Panc1 (cell line): ENCODE measurements at places on chromosomes 3 and 15.

- DNase-seq: no peak
These were observed 47.9 kb downstream of the YEATS2 start for GRCh38 chr3:183745300-183746098.

DNA sequence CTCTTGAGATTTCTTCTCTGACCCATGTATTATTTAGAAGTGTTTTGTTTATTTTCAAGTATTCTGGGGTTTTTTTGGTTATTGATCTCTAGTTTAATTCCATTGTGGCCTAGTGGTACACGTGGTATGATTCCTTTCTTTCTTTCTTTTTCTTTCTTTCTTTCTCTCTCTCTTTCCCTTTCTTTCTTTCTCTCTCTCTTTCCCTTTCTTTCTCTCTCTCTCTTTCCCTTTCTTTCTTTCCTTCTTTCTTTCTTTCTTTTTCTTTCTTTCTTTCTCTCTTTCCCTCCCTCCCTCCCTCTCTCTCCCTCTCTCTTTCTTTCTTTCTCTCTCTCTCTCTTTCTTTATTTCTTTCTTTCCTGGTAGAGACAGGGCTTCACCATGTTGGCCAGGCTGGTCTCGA, 85.7 kb upstream of the UBE2E1 start:
- no peak for DNase-seq

GRCh38 chr15:83164771-83165404, 42.7 kb downstream of the HDGFL3 start:
- no peak for DNase-seq

DNA sequence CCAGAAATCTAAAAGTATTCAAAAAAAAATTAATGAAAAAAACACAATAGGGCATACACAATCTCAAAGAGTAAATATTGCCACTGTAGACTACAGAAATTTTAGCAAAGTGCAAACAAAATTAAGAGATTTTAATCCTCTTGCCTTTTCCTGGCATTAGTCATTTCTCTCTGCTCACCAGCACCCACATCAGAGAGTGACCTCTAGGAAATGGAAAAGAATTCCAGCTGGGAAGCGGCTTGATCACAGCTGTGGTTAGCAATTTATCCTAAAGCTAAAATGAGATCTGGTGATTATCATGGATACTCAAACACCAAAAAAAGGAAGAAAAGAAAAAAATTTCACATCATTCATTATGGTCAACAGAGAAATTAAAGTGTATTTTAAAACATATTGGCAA, 7.5 kb downstream of the CSNK1G1 start:
- no peak for DNase-seq

- no peak for DNase-seq
These were observed 14.1 kb upstream of the EDC3 start for GRCh38 chr15:74709892-74710291.

DNA sequence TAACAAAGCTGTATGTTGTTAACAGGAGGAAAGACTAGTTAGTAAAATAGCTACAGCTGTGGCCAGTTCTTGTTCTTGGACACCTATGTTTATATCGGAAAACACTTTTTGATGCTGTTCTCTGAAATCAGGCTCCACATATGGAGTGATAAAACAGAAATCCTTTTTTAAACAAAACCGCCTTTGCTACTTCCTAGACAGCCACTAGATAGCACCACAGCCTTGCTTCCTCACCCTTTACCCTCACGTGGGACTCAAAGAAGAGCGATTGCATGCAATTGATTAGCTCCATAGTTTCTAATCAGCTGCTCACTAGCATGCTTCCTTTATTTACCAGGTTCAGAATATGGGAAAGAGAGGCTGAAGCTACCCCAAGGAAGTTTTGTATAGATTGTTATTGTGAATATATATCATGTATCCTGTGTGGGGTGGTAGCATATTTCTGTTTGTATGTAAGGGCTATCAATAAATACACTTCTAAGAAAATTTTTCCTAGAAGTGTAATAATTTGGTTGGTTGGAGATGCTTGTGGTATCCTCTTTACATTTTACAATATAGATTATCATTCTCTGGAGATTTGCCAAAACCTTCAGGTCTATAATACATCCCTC, 4.3 kb upstream of the MTFMT start:
- DNase-seq: no peak

- DNase-seq: no peak
These were observed 157.2 kb upstream of the MYRIP start for GRCh38 chr3:39651993-39652739.
